Left cardiac atrium (tissue), 4 donors: ENCODE measurements at places on chromosomes 4 and X.

GRCh38 chr4:155442267-155443105, 65.7 kb upstream of the MAP9 start:
- peak; percentile 80 for DNase-seq

GRCh38 chrX:56763556-56764152, 34.6 kb downstream of the NBDY start:
- DNase-seq: peak; percentile 77

DNA sequence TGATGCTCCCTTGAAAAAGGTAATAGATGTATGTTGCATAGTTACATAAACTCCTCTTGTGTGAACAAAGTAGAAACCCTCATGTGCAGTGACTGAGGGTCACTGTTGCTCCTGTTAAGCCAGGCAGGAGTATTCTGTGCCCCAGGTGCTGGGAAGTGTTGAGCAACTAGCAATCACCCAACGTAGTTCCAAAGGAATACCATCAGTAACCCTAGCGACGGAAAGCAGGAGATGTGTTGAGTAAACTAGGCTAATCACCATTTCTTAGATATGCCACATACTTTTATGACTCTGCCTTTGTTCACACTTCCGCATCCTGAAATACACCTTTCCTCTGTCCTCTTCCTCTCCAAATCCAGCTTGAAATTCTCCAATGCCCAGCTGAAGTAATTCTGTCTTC, 50.9 kb upstream of the TAB3 start:
- no peak for DNase-seq

DNA sequence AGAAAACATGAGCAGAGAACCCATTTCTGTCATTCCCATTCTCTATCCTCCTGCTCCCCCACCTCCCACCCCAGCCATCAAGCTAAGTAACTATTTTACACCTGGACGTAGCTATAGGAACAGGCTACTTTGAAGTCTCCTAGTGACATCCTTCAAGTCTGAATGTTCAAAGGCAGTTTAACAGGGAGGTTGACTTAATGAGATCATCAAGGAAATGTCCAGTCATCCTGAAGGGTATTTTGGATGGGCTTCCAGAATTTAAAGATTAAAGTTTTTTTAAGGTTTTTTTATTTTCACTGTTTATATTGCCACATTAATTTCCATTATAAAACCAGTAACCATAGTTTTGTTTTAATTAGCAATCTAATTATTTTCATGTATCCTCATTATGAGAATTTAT, 41.1 kb downstream of the HPF1 start:
- no peak for DNase-seq

DNA sequence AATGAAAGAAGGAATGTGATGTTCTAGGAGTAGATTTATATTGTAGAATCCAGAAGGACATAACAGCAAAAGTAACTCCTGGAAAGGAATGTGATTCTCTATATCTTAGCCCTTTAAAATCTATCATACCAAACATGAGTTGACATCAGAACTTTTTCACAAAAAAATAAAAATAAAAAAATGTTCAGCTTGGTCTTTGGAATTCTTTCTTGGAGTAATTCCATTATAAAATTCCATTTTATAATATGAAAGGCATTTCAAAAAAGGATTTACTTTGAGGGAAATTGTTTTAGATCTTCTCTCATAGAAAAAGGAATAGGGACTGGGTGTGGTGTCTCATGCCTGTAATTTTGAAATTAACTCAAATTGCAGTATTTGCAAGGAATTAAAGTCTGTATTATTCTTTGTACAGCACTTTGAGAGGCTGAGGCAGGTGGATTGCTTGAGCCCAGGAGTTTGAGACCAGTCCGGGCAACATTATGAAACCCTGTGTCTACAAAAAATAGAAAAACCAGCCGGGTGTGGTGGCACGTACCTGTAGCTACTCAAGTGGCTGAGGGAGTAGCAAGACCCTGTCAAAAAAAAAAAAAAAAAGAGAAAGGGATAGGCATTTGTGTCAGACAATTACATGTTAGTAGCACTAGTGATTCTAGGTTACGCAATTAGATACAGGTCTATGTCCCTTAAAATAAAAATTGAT, 134.9 kb downstream of the SLC4A4 start:
- DNase-seq: no peak

GRCh38 chr4:167339781-167340180, 105.5 kb upstream of the SPOCK3 start:
- DNase-seq: no peak

DNA sequence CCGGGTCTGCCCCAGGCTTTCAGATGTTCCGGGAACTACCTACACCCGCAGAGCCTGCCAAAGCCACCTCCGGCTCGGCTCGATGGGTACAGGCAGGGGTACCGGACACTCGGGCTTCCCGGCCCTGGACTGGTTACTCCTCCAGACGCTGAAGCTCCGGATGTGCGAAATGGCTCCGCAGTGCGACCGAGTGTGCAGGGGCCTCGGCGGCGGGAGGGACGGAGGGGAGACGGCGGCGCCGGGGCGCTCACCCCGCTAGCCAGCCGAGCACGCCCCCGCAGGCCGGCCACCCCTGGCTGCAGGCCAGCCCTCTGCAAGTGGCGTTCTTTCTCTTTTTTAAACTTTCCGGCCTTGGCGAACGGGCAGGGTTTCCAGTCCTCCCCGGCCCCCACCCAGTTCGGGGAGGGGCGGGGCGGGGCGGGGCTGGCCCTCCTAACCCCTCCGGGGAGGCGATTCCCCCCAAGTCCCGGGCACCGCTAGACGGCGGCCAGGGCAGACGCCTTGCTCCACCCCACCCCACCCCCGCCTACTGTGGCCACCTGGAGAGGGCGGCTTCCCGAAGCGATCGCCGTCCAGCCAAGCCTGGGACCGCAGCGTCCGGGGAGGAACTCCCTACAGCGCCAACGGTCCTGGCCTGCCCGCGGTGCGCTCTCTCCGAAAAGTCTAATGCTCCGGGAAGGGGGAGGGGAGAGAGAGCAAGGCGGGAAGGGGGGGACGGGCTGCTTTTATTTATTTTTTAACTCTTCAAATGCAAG, 7.5 kb downstream of the BCOR start:
- DNase-seq: peak; percentile 63

GRCh38 chr4:62457356-62457755, 1257.2 kb downstream of the ADGRL3 start:
- DNase-seq: no peak

DNA sequence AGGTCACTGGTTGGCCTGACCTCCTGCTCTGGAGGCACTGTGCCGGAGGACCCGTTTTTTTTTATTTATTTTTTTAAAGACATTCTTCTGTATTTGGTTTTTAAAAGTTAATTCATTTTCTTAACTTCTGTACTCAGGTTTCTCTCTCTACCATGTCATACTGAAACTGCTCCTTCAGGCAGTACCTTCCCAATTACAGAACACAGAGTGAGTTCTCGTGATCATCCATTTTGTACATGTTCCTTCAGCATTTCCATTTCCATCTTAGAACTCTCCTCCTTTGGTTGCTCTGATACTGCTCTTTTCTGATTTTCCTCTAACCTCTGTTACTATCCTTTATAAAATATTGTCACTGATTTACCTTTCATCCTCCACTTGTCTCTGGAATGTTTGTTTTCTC, 17.9 kb downstream of the UBE2K start:
- no peak for DNase-seq

DNA sequence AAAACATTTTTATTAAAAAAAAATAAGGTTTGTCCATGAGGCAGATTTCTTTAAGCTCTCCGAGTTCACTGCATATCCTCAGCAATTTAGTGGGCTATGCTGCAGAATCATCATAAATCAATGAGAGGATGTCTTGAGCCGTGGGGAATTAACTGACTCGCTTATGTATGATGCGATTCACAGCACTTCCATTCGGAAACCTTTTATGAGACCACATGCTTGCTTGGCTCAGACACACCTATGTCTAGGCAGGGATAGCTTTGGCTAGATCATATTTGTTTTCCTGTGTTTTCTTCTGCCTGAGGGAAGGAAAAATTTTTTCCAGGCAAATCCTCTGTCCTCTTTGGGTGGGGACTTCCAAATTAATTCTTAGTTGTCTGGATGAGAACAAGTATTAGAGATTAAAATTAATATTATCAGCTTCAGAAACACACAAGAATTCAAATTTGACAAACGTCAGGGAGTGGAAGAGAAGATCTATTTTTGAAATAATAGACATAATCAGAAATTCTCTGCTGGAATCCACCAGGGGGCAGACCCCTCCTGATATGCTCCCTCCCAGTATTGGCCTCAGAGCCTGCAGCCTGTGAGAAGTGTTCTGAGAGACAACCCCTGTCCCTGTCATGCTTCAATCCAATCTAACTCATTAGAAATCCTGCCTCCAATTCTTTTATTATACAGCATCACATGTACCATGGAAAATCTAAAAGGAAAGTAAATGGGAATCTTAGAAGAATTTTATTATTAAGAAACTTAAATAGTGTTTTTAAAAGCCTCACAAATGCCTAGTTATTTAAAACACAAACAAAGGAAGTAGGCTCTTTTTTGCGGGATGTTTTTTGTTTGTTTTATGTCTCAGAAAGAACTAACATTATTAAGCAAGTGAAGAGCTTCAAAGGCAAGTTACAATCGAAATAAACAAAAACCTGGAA, 345.1 kb upstream of the TACR3 start:
- DNase-seq: peak; percentile 28

DNA sequence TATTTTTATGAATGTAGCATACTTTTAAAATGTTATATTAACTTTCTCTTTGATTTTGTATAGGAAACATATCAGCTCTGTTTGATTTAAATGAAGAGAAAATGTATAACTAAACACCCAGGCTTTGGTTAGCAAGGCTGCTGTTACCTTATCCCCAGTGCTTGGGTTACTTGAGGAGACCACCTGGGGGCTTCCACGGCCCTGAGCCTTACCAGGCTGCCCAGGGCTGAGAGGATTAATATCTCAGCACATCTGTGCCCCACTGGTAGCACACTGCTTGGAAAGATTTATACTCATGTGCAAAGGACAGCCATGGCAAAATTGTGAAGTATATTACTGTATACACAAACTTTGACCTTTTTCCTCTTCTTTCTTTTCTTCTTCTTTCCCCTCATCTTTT, 752.9 kb downstream of the RAPGEF2 start:
- no peak for DNase-seq

GRCh38 chr4:25172961-25173915, 13.0 kb upstream of the SEPSECS start:
- peak; percentile 27 for DNase-seq

GRCh38 chr4:108049406-108049805, 59.7 kb downstream of the HADH start:
- DNase-seq: no peak

DNA sequence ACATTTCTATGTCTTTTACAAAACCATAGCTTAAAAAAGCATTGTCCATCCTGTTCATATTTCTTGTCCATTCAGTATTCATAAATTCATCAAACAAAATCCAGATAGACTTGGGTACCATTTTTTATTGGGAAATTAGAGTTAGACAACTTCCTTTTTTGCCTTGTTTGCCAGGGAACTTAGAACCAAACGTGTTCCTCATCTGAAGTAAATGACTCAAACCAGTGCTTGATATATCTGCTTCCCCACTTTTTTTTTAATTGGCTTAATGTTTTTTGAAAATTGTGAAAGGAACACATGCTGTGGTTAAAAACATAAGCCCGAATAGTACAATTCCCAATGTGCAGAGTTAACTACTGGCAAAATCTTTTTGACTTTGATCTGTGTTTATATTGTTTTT, 44.2 kb downstream of the DLG3 start:
- DNase-seq: no peak

- DNase-seq: no peak
Observed at GRCh38 chrX:106692425-106693065, 34.0 kb upstream of the RNF128 start.

DNA sequence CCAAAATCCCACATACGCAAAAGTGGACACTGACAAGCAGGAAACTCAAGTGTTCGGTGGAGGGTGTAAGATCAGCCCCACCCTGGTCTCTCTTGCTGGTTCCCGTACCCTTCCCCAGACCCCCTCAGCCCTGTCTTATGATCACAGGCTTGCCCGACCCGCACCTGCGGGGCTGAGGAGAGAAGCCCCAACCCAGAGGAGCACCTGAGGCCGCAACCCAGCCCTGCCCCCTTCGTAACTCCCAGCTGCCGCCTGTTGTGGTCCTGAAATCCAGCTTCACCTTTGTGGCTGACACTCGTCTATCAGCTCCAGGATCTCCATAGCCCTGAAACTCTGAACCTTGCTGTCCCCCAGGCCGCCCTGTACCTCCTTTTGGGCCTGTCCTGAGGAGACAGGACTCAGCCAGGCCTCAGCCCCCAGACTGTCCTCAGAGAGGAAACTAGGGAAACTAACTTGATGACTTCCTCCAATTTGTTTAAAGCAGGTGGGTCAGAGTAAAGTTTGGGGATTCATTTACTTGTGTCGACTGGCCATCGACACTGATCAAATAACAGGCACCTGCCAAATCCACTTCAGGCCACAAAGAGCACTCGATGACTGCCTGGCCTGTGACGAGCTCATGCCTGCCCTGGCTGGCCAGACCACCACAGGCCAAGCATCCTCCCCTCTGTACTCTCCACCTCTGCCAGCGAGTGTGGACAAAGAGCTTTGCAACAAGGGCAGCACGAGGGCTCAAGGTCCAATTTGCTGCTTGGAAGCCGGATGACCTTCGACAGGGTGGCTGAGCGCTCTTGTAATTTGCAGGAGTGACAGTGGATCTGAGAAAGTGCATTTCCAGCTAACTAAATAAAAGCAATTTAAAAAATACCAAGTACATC, 19.3 kb downstream of the DCTD start:
- DNase-seq: no peak

DNA sequence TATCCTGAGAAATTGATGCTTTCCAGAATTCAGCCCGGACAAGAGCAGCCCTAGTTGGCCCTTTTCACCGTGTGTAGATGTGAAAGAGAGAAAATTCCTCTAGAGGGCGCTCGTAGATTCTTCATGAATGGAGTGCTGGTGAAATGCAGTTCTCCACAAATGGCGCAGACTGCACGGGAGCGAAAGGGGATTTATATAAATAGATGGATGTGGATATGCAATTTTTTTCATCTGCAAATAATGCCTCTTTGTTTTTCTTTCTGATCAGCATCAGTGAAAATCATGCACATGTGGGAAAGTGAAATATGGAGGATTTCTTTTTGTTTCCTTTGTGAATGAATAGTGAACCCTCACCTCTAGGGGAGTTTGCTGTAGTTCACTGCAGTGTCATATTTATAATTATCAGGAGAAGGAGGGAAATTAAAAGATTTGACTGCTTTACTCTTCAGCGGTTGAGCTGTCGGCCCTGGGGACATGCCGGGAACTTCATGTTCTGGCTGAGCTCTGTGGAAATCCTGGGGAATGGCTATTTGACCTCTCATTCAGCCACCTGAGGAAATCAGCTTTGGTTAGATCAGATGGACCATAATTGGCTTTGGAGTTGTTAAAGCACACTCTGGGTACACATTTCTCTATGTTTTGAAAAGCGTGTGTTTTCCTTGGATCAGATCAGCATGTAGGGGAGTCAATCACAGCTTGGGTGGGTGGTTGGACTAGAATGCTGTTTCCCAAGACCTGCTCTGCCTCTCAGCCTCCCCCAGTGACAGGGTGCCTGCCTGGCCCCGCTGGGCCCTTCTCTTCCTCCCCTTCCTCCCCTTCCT, 115.0 kb upstream of the SHISA3 start:
- DNase-seq: peak; percentile 52

DNA sequence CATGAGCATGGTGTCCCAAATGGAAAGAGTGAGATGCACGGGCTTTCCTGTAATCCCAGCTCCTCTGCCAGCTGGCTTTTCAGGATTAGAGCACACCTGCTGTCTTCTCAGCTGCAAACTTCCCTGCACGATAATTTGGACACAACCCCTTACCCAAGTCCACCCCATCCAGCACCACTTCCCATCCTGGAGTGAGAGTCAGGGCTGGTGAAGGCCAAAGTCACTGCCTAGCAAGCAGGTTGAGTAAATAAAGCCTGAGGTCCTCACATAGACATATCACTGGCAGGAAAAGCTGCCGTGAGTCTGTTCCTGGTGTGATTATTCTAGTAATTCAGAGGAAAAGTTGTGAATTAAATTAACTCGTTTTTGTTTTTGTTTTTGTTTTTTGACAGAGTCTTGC, 113.9 kb upstream of the MBNL3 start:
- no peak for DNase-seq
